ENCODE measurements at places on chromosomes 6 and 20.

GRCh38 chr6:4853782-4854511 lies 77.7 kb downstream of the CDYL start:
- peak; percentile 55 for DNase-seq

DNA sequence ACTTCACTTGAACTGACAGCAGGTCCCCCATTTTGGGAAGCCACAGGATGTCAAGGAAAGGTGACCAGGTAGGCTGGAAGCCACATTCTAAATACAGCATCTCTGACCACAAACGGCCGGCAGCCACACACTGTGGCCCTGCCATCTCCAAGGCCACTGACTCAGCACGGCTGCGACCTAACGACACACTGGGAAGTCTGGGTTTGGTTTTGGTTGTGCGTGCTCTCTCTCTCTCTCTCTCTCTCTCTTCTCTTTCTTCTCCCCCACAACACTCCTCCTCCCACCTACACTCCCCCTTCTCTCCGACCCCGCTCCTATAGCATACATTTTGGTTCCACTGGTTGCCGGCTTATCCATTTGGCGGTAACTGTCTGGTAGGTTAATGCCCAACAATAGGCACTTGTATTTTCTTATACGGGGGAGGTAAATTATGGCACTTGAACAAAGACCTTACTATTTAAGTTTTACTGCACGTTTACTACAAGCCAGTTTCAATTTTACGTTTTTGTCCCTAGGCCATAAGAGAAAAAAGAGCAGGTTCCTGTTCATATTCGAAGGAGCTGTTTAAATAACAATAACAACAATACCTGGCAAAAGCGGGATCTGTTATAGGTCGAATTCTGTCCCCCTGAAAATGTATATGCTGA lies 103.6 kb downstream of the GMDS start:
- DNase-seq: no peak

GRCh38 chr6:43376551-43376981 lies 7.1 kb upstream of the ZNF318 start:
- no peak for DNase-seq

DNA sequence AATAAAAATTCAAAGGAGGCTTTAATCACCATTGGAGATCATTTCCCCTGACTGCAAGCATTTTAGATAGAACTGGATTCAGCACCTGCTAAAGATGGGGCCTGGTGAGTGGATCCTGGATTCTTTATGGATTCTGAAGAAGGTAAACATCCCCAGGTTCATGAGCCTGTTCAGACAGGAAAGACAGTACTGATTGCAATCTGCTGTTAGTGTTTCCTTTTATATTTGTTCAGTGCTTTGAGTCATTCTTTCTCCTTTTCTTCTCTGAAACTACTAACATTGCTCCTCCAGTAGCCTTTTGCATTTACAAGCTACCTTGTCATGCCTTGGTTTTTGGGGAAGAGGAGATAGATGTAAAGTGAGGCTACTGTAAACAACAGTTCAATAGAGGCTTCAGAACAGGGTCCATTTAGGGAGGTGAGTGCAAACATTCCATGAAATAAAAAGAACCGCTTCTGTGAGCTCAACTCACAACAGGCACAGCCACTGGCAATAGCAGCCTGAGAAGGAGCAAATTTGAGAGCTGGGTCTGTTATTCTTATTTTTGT lies 66.4 kb upstream of the PRL start:
- DNase-seq: no peak

- no peak for DNase-seq
Observed at GRCh38 chr6:153340568-153340967, 209.5 kb upstream of the RGS17 start.

DNA sequence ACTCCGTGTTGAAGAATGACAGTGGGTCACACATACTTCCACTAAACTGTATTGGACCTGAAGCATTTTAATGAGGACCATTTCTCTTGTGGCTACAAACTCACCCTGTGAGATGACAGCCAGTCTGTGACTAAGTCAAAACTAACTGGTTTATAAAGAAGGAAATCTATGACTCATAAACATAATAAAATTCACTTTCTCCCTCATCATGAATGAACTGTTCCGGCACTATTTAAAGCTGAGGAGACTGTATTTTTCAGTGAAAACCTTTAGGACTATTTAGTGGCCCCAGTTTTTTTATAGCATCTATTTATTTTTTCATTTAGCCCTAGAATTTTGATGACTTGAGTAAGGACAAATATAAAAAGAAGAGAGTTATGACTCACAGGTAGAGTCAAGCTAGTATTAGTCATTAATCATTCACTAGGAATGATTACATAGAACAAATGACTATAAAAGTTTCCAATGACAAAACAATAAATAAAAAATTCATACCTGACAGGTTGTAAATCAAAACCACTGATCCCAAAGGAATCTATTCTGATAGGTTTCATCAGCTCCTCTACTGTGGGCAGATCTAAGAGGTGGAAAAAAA lies 34.2 kb downstream of the CEP162 start:
- no peak for DNase-seq

DNA sequence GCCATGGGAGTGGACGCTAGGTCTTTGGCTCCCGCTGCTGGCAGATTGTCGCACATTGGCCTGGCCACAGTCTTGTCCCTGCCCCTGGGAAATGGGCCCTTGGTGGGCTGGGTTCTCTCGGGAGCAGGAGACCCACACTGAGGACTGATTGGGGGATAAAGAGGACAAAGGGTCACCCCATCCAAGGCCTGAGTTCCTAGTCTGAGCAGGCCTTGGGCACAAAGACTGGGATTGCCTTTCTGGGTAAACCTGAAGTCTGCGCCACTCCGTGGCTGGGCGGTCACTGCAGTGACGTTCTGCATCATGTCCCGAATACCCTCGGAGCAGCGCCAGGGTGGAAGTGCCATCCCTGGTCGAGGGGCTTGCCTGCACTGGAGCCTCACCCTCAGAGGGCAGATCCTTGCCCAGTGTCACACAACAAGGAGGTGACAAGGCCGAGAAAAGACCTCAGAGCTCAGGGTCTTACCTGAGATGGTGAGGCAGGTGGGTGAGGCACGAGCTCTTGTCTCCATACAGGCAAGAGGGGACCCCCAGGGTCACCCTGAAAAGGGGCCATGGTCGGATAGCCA lies 36.1 kb upstream of the ZBP1 start:
- DNase-seq: no peak

GRCh38 chr20:41204304-41205265 lies 67.2 kb downstream of the PLCG1 start:
- no peak for DNase-seq

DNA sequence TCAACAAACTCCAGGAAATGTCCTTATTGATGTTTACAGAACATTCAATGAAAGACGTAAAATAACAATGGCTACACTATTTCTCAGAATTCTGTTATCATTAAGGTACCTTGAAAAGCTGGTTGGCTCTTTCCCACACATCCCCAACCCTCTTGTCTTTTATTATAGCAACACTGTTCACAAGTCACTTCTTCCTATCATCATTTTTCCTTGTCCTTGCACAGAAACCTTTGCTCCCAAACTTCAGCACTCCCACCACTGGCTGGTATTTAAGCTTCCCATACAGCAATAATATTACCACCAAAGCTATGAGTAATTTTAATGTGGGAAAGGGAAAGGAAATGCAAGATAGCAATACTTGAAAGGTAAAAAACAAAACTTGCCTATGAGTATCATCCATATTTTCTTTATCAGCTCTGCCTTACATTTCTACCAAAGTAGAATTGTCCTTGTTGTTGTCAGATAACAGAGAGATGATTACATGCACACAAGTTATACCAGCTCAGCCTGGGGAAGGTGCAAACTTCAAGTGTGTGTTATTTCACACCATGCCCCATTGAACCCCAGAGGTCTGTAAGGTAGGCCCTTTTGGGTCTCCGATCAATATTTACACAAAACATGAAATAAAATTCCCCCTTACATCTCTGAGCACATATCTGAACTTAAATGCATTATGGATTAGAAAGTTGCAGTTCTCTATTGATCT lies 32.2 kb downstream of the ARHGAP18 start:
- DNase-seq: no peak

- no peak for DNase-seq
Observed at GRCh38 chr6:75430631-75431325, 62.8 kb downstream of the FILIP1 start.
